ENCODE measurements at places on chromosomes 1 and 21. TPM values are rescaled to one million over a fixed set of nuclear protein-coding genes. Genes with fewer than 3 reads are reported as not detected.

DNA sequence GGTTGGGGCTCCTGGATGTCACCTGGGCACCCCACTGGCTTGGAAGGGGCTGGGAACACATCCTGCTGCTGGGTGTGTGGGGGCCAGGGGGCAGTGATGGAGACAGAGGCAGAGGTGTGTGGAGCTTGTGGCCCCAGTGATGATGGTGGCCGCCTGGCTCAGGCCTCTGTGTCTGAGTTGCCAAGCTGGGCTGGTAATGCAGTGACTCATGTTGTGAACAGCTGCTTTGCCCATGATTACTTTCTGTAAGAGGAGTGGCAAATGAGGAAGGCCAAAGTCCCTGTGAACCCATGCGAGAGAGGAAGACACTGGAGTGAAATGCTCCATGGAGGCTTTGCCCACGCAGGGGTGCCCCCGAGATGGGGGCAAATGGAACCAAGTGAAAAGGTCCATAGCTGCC, 86.8 kb downstream of the KCNJ6 start:
- no peaks in the 10 kb centered on the region for H3K36me3 ChIP-seq
- peaks cover 6% of the 10 kb centered on the region for H3K4me1 ChIP-seq
- no peaks in the 10 kb centered on the region for H3K27me3 ChIP-seq
- no peak for DNase-seq

DNA sequence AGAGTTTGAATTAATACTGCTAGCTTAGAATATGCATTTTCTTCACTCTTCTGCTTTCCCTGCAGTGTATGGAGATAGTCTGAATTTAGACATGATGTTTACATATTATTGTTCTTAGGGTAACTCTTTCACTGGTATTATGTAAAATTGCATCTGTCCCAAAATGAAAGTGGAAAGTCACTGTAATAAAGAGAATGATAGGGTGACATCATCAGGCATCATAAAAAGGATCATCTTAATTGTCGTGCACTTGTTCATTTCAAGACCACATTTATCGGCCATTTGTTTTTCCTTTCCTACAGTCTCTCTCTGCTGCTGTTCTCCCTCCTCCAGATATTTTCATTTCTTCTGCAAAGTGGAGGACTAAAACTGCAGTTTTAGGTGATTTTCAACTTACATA, 61.9 kb upstream of the ZNF281 start:
- no peaks in the 10 kb centered on the region for H3K36me3 ChIP-seq
- no peak for DNase-seq
- H3K27ac ChIP-seq: no peak overlapping the region
- H3K4me1 ChIP-seq: no peaks in the 10 kb centered on the region
- no peak overlapping the region for H3K4me3 ChIP-seq

DNA sequence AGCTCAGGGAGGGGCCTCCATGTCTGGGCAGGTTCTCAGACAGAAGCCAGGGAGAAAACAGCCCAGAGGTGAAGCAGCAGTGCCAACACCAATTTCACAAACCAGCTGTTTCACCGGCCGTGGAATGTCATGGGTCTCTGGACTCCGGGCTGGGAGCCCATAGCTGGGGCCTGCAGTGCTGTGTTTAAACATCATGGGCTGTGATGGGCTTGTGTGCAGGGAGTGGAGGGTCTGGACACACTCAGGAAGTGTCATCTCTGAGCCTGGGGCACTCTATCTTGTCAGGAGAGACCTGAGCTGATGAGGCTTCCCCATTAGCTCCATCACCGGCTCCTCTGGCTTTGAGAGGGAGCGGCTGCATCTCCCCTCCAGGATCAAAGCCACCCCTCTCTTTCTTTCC, 173.6 kb upstream of the IGSF21 start:
- H3K36me3 ChIP-seq: no peaks in the 10 kb centered on the region
- no peak overlapping the region for H3K4me3 ChIP-seq
- H3K4me1 ChIP-seq: no peaks in the 10 kb centered on the region

- H3K4me1 ChIP-seq: no peaks in the 10 kb centered on the region
- H3K4me3 ChIP-seq: peak overlapping the region; percentile 70
- H3K36me3 ChIP-seq: no peaks in the 10 kb centered on the region
- peaks cover 33% of the 10 kb centered on the region for H3K27me3 ChIP-seq
- peak; percentile 71 for DNase-seq
Measured at GRCh38 chr1:40303051-40303771, 13.9 kb downstream of the COL9A2 start.

GRCh38 chr1:24894002-24894401, 36.1 kb downstream of the RUNX3 start:
- H3K4me1 ChIP-seq: no peaks in the 10 kb centered on the region
- no peak for DNase-seq
- H3K27me3 ChIP-seq: no peaks in the 10 kb centered on the region
- H3K27ac ChIP-seq: no peak overlapping the region
- H3K4me3 ChIP-seq: no peak overlapping the region
- no peaks in the 10 kb centered on the region for H3K36me3 ChIP-seq

The PAQR6 gene
- 4.2 TPM for total RNA-seq

The ST3GAL3 gene
- total RNA-seq: 7.0 TPM
